ENCODE measurements at places on chromosomes 11 and 22.

DNA sequence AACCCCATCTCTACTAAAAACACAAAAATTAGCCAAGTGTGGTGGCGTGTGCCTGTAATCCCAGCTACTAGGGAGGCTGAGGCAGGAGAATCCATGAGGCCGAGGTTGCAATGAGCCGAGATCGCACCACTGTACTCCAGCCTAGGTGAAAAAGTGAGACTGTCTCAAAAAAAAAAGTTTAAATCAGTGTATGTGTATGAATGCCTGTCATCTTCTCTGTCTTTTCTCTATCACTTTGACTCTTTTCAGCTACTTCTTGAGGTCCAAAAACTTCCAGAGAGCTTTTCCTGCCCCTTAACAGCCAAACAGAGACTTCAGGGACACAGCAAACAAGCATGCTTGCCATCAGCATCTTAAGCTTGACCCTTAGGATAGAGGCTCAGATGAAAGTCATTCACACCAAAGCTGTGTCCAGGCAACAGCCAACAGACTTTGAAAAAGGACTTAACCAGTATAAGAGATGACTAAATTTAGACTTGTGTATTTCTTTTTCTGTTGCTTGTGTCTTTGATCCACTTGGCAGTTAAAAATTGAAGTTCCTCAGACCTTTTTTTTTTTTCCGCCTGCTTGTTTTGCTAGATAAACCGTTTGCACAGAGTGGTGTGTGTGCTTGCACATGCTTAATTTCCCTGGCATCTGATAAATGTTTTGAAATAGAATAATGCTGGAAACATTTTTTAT is 151.9 kb downstream of the DBX1 start:
- DNase-seq: no peak

GRCh38 chr11:61700212-61700611 is 20.0 kb downstream of the DAGLA start:
- DNase-seq: no peak

- DNase-seq: no peak
These were observed 16.5 kb downstream of the RDX start for GRCh38 chr11:110279881-110280280.

DNA sequence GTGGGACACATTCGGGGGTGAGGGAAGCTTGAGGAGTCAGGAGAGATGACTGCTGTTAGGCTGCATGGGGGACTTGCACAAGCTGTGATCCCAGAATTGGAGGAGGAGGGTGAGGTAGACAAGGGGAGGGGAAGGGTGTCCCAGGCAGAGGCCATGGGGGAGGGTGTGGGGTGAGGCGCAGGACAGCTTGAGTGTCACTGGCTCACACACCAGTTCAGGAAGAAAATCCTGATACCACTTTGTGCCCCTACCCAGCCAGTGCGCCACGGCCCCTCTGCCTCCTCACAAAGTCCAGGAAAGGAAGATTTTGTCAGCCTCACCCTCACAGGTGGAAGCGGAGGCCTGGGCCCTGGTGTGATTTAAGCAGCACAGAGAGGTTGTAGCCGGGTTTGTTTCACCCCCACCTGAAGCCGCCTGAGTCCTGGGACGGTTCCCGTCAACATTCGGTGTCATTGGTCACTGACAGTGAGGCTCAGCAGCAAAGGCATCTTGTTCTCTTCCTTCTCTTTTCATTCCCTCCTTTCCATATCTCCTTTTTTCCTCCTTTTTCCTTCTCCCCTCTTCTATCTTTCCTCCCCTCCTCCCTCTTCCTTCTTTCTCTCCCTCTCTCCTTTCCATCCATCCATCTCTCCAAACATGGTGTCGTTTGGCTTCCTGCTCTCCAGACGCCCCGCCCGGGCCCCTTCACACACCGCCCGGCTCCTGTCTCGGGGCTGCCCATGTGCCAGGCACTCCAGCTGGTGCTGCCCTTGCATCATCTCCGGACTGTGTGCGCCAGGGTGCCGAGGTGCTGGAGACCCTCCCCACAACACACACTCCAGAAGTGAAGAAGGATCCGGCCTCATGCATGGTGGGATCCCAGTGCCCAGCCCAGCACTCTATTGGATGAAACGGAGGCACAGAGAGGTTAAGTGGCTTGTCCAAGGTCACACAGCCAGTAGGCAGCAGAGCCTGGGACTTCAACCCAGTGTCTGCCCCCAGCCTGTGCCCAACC is 89.3 kb downstream of the MPPED1 start:
- DNase-seq: no peak

GRCh38 chr11:32385998-32386397 is 49.3 kb downstream of the WT1 start:
- DNase-seq: no peak

GRCh38 chr22:25497716-25498115 is 66.8 kb upstream of the GRK3 start:
- no peak for DNase-seq

DNA sequence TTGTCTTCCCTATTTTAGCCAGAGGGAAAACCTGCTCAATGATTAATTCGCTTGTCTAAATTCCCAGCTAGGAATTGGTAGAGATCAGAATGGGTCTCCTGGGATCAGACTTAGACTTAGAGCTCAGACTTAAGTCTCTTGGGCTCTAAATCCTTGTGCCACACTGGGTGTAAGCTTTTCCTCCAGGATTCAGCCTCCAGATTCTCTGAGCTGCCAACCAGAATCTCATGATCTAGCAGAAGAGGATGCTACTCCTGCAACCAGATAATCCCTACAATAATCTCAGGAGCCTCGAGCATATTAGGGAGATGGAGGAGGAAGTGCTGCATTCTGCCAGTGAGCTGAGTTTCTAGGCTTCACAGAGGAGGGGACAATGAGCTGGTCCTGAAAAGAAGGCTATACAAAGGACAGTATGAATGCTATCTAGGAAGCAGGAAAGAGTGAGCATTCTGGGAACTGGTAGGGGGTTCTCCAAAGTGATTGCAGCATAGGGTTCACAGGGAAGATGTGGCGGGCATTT is 211.6 kb upstream of the SESN3 start:
- no peak for DNase-seq

GRCh38 chr11:46903846-46904245 is 14.5 kb downstream of the LRP4 start:
- no peak for DNase-seq

- DNase-seq: no peak
These were observed 32.1 kb downstream of the IGSF9B start for GRCh38 chr11:133924661-133925060.

- DNase-seq: no peak
These were observed 4.8 kb downstream of the LIF start for GRCh38 chr22:30241576-30242371.

DNA sequence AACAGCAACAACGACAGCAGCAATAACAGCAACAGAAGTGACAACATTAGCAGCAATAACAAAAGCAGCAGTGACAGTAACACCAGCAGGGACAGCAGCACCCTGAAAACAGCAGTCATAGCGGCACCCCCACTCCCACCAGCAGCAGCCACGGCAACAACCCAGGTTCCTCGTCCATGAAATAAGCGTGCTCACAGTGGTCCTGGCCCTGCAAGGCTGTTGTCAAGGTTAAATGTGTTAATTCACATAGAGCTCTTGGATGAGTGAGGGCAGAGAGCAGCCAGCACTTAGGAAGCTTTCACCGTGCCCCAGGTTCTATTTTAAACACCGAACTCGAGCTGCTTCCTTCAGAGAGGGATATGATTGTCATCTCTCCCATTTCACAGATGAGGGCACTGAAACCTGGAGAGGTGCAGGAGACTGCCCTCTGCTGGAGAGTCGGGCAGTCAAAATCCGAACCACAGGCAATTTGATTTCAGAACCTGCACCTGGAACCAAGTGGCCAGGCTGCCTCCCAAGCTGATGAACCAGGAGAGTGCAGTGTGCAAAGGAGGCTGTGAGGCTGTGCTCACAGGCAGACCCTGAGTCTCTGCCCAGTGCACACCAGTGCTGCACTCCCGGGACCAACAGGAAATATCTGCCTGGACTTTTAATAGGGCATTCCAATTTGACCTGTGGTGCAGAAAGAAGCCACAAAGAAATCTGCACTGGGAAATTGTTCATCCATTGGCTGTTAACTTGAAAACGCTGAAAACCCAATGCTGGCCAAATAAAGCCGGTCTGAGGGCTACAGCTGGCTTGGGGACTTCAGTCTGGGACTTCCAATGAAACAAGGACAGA is 22.9 kb upstream of the FGF3 start:
- no peak for DNase-seq

GRCh38 chr11:129854232-129854805 is 38.7 kb downstream of the TMEM45B start:
- no peak for DNase-seq

- no peak for DNase-seq
These were observed 64.5 kb upstream of the EMID1 start for GRCh38 chr22:29141078-29141688.

- no peak for DNase-seq
These were observed 324.2 kb downstream of the TENM4 start for GRCh38 chr11:79116600-79116999.

DNA sequence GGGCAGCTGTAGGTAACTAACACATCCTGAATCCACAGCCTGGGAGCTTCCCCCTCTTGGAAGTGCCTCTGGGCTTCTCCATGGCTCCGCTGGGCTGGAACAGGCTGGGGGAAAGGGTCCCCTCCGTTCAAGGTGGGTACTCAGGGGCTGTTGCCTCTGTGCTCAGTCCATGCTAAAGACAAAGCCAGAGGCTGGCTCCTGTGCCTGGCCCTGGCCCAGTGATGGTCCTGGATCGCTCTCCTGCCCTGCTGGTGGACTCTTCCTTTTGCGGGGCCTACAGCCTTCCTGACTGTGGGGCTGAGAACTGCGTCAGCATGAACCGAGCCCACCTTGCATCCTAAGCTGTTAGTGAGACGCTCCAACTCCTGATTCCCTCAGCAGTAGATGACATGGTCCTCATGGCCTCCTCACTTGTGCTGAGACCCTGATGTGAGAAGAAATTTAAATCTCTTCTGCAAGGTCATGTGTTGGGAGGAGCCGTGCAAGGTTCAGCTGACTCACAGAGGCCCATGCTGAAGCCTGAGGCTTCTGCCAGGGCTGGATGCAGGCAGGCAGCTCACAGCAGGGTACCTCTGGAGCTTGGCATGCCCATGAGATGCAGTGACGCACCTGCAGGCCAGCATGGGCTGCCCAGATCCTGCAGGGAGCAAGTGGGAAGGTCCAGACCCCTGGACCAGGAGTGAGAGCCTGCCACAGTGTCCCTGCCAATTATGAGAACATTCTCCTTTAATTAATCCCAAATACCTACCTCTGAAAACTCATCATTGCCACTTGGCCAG is 1285.5 kb downstream of the TBC1D22A start:
- DNase-seq: no peak

- DNase-seq: no peak
These were observed 111.8 kb downstream of the OSBP2 start for GRCh38 chr22:30806391-30806861.

DNA sequence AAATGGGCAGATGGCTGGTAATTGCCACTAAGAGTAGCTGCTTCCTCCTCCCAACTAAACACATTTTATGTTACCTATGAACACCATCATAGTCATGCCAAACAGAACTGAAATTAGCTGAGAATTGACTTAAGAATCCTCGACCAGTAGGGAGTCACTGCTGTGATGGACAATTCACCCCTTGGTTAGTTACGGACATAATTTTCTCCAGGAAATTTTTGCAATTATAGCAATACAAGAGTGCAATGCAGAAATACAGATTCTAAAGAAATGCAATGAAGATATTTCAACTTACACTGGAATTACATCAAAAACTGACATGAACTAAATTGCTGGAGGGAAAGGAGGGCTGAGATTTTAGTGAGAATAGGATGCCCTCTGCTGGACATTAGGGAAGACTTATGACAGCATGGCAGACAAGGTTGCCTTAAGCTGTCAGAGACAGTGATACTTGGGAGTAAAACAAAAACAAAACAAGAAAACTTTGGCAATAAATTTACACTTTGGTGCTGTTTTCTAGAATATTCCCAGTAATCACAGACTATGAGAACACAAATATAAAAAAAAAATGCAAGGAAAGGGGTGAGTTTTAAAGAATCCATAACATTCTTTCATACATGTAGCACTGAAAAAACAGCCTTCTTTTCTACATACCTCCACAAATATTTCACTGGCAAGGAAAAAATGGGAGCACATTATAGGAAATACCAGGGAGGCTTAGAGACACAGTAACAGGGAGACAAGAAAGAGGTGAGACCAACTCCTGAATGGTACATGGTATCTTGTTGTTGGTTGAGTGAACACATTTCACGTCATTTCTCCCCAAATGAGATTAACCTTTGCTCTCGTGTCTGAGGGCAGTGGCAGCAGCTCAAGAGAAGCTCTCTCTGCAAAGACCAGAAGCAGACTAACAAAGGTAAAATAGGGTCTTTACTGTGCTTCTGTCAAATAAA is 11.2 kb upstream of the PPP2R1B start:
- DNase-seq: no peak

- DNase-seq: no peak
These were observed 18.2 kb upstream of the TUB start for GRCh38 chr11:8062781-8063257.

All from stimulated activated CD4-positive, alpha-beta T cell treated with anti-CD3 and anti-CD28 coated beads, Interleukin-1b, Interleukin-23, amount 100 ng/mL, for 1 hour (primary cell).